ENCODE measurements at places on chromosomes 1 and 21.

DNA sequence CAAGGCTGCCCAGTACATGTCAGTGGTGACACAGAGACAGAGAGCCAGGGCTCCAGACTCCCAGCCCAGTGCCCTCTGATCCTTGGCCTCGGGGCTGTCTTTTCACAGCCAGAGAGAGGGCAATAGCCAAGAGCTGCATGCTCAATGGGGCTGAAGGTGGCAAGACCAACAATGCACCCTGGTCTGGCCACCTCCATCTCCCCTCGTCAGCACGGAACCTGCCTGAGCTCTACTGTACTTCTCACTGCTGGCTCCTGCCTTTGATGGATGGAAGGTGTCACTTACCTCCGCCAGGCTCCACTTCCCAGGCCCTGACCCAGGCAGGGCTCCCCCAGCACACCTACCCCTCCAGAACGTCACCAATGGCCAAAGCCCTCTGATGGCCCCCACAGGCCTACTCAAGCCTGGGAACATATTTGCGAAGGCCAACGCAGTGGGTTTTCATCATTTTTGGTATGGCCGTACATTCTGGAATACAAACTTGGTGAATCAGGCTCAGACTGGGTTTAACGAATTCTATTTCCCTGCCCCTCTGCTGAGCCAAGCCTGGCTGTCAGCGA, 88.1 kb downstream of the DMRTB1 start:
- DNase-seq, result no peak

DNA sequence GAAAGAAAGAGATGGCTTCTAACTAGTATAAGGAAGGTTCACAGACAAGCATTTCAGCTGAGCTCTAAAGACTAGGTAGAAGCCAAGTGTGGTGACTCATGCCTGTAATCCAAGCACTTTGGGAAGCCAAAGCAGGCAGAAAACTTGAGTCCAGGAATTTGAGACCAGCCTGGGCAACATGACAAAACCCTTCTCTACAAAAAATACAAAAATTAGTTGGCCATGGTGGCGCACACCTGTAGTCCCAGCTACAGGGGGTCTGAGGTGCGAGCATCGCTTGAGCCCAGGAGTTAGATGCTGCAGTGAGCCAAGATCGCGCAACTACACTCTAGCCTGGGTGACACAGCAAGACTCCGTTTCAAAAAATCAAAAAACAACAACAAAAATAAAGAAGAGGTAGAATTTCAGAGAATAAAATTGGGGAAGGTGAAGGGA, 27.8 kb downstream of the FBXO42 start:
- DNase-seq, result no peak

- DNase-seq, result no peak
These were observed 267.5 kb upstream of the RAB4A start for GRCh38 chr1:229003233-229004031.

DNA sequence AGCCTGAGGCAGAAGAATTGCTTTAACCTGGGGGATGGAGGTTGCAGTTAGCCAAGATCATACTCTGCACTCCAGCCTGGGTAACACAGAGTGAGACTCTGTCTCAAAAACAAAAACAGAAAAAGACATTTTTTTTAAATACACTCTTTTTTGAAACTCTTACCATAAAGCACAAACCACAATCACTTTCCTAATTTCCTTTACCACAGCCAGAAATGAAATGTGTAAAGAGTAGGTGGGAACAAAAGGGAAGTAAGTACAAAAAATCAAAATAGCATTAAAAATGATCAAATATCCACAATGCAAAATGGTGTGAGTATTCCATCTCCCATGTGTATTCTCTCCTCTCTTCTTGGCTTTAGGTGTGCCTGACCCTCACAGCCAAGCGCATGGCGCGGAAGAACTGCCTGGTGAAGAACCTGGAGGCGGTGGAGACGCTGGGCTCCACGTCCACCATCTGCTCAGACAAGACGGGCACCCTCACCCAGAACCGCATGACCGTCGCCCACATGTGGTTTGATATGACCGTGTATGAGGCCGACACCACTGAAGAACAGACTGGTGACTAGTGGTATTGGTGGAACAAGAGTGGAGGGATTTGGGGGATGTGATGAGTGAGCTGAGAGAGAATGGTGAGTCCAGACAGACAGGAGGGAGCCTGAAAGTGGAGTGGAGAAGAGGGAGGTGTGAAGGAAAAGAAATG, 14.9 kb downstream of the ATP1A4 start:
- no peak for DNase-seq

DNA sequence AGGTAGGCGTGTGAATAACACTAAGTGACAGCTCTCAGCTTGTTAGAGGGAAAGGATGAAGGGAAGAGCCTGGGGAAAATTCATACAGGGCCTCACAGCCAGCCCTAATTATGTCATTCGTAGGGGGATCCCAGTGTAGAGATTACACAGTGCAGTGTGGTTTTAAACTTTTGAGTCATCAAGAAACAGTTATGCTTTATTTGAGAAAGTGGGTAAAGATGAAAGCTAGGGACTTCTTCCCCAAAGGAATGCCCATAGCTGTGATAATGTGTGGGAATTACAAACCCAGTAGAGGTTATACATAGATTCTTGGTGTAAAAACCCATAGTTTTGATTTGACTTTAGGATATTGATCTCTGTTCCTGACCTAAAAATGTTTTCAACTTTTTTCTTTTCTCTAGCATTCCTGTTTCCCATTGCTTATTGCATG, 1.9 kb downstream of the TTF2 start:
- peak; percentile 39 for DNase-seq

DNA sequence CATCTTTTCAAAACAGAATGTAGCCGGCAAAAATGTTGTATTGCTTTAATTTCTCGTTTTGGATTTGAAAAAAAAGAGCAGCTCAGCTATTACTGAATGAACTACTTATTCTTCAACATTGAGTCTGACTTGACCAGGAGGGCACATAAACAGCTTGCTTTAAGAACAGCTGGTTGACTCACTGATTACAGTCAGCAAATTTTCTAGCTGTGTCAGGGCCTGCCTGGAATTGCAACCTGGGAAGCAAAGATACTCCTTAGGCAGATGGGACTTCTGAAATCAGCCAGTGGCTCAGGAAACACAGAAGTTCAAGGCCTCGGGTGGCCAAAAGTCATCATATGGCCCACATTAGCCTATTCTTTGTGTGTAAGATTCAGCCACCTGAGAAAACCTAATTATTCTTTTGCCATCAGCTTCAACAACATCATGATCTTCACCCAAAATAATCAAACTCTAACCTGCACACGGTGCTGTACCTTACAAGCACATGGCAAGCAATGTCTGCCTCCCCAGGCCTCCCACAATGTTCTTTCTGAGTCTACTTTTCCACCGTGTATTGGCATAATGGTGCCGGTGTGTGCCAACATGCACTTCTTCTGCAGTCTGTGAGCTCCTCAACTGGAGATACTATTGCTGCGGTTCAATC, 307.2 kb downstream of the HHIPL2 start:
- no peak for DNase-seq

- no peak for DNase-seq
These were observed 1.3 kb upstream of the CCT8 start for GRCh38 chr21:29074783-29075182.

DNA sequence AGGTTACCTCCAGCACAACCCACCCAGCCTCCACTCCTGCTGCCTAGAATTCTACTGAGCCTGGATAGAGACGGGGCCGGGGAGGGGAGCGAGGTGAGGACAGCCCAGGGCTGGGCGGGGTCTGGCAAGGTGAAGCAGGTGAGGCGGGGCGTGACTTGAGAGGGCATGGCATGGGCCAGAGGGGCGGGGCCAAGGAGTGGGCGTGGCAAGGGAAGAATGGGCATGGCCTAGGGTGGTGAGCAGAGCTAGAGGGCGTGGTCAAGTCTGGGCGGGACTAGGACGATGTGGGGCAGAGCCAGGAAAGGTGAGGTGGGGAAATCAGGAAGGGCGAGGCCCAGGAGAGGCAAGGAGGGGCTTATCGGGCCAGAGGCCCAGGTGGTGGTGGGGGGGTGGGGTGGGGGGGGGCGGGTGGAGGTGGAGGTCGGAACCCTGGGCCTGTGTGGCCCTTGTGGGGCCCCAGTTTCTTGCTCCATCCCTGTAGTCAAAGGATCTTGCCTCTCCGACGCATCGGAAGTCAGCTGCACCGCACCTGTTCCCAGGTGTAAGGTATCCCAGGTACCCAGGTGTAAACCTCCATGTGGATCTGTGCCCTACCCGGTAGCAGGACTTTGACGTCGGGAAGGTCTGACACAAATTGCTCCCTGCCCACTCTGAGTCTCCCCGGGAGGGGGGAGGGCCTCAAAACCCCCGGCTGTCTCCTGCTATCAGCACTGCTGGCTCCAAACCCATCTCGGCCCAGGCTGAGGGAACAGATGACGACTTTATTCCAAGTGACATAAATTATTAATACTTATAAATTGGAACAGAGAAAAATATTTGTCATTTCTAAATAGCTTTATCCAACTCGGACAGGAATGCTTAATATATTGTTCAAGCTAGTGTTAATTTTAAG, 32.9 kb upstream of the UTS2 start:
- no peak for DNase-seq

DNA sequence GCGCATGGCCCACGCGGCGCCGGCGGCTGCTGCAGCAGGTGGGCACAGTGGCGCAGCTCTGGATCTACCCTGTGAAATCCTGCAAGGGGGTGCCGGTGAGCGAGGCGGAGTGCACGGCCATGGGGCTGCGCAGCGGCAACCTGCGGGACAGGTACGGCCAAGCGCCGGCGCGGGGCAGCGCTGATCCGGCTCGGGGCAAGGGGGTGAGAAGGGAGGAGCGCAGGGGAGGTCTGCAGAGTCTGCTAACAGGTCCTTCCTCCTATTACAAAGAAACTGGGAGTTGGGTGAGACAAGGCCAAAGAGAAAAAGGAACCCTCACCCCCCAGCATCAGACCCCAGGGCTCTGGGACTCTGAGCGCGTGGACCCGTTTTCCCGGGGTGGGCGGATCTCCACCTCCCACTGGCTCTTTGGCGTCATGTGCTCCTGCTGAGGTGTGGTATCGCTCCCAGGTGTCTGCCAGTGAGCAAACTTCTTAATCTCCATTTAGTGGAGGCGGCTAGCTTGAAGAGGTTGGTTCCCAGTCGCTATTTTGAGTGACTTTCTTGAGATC, 431 bp downstream of the MTARC1 start:
- no peak for DNase-seq

GRCh38 chr1:25529518-25530185, 13.8 kb upstream of the LDLRAP1 start:
- no peak for DNase-seq

DNA sequence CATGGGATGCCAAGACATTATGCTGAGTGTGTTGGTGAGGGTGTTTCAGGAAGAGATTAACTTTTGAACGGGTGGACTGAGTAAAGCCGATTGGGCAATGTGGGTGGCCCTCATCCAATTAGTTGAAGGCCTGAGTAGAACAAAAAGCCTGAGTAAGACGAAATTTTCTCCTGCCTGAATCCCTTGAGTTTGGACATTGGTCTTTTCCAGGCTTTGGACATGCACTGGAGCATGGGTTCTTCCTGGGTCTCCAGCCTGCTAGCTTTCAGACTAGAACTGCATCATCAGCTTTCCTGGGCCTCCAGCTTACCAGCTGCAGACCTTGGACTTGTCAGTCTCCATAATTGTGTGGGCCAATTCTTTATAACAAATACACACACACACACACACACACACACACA, 63.6 kb downstream of the NIBAN1 start:
- DNase-seq, result no peak

DNA sequence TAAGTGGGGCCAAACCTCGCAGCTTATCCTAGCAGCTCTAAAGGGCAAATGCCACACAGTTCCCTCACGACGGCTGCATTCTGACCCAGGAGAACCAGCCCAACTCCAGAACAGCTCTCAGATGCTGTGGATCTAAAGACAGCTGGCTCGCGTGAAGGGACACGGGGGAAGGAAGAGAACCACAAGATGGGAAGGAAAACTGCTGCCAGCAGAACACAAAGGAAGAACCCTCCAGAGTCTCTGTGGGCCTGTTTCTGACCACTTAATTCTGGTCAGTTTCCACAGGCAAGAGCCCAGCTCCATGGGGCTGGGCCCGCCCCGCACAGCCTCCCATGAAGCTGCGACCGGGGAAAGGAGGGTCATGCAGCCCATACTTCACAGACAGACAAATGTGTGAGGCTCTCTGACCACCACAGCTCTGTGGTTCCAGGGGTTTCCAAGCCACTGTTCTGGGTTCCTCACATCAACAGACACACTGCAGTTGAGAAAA, 61.1 kb downstream of the SLC45A1 start:
- no peak for DNase-seq

DNA sequence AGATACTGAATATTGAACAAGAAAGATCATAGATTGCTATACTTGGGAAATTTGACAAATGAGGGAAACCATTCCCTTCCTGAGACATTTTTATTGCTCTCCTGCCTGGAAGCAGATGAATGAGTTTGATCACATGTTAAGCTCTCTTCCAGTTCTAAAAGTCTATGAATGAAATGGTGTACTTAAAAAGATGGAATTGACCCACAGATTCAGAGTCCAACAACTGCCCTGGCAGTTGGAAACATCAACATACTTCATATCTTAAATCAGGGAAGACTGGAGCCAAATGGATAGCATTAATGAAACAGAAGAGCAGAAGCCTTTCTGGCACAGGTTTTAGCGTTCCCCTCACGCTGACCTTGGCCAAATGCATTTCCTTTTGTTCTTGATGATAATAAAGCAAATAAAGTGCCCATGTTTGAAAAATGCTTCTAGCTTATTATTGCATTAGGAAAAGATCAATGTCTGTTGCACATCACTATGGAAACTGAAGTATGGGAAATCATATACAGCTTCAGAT, 142.6 kb downstream of the ESRRG start:
- no peak for DNase-seq

DNA sequence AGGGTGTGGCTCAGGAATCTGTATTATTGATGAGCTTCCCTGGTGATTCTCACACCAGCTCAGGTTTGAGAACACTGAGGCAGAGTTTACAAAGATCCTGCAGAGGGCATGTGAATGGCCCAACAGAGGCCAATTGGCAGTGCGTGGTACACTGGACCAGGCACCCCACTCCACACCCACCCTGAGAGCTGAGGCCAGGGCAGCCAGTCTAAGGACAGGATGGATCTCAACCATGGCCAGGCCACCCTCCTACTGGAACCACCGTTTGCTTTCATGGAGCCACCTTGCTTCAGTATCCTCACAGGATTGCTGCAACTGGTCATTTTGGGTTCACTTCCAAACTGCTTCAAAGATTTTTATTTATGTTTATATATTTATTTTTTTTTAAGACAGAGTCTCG, 7.3 kb upstream of the RASSF5 start:
- DNase-seq, result no peak

GRCh38 chr1:184270556-184270955, 116.3 kb upstream of the C1orf21 start:
- DNase-seq, result no peak

- no peak for DNase-seq
These were observed 35.0 kb upstream of the SCAF4 start for GRCh38 chr21:31766899-31767298.

- no peak for DNase-seq
These were observed 231.6 kb downstream of the FGGY start for GRCh38 chr1:59528471-59528870.

GRCh38 chr1:228217551-228218344, 9.9 kb downstream of the OBSCN start:
- no peak for DNase-seq

- DNase-seq, result peak; percentile 79
These were observed 30.9 kb downstream of the SNAP47 start for GRCh38 chr1:227766015-227766634.

- DNase-seq, result no peak
These were observed 284.1 kb downstream of the HHIPL2 start for GRCh38 chr1:222263791-222264190.

Measured in activated T-helper 1 cell treated with anti-CD3 and anti-CD28 coated beads, Interleukin-12 subunit alpha, Interleukin-12 subunit beta, Interleukin-2, Interleukin-4 antibody, amounts not matched to agents 30 ng/mL and 10 ng/mL and 1 ng/mL, durations not matched to agents 14 hours and 24 hours and 36 hours (primary cell).